ENCODE measurements at places on chromosomes 16 and 17.

- no peak for DNase-seq
Observed at GRCh38 chr17:33220036-33220435, 73.1 kb downstream of the ASIC2 start.

DNA sequence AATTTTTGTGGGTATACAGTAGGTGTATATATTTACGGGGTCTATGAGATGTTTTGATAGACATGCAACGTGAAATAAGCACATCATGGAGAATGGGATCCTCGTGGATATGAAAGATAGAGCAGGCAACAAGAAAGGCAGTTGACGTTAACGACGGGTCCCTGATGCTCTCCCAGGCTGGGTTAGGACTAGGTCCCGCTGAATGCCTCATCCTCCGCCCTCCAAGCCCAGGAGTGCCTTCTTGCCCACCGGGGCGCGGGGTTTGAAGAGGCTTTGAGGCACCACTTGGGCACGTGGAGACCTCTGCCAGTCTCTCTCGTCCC, 9.5 kb upstream of the ZFP90 start:
- no peak for DNase-seq

DNA sequence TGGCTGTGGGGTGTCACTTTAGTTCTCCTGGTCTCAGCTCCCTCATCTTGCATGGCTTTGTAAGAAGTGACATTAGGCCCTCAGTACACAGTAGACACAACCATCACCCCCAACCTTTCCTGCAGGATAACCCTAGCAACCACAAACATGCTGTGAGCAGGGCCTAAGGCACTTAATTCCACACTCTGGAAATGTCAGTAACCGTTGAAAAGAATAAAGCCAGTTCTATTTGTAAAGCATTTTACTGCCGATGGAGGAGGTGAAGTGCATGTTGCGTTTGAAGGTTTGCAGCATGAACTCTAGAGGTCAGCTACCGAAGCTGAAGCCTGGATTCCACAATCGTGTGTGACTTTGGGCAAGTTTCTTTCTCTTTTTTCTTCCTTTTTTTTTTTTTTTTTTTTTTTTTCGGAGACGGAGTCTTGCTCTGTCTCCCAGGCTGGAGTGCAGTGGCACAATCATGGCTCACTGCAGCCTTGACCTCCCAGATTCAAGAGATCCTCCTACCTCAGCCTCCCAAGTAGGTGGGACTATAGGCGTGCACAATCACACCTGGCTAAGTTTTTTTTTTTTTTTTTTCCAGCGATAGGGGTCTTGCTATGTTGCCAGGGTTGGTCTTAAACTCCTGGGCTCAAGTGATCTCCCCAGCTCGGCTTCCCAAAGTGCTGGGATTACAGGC, 26.1 kb upstream of the TOB1 start:
- DNase-seq, result no peak

DNA sequence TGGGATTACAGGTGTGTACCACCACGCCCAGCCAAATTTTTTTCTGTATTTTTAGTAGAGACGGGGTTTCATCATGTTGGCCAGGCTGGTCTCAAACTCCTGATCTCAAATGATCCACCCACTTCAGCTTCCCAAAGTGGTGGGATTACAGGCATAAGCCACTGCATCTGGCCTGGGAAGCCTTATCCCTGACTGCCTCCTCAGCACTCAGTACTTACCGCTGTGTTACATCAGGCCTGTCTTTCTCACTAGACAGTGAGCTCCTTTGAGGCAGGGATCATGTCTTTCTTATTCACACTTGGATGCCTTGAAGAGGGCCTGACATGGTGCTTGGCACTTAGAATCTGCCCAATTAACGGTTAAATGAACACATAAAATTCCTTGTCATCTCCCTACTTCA, 56.3 kb upstream of the MTMR4 start:
- no peak for DNase-seq

- no peak for DNase-seq
Observed at GRCh38 chr17:12554251-12554650, 111.4 kb upstream of the MYOCD start.

DNA sequence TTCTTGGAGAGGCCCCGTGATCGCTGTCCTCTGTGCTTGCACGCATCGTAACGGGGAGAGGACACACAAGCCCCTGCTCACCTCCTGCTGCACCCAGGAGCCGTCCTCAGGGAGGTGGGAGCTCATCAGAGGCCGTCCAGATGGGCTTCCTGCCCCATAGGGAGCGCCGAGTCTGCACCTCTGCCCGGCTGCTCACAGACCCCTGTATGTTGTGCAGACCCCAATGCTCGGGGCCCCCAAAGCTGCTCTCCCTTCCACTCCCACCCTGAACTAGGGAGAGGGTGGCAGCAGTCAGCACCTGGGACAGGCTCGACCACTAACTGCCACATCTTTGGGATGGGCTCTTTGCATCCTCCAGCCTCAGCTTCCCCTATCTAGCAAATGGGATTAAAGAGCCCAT, 4.4 kb upstream of the ZNF469 start:
- DNase-seq, result no peak

DNA sequence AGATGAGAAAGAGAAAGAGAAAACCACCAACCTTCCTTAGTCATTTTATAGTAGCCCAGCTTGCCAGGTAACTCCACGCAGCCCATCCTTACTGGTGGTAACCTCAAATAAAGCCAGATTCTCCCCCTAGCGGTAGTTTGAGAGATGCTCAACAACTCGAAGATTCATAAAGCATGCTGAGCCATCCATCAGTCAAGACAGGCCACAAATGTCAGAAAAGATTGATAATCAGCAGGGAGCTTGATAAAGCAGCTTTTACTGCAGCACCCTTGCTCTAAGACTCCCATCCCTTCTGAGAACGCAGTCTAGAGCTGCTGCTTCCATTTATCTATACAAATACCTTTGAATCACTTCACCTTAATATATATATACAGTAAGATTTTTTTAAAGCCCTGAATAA, 451.5 kb upstream of the HSBP1 start:
- no peak for DNase-seq

GRCh38 chr16:68416057-68417046, 32.0 kb downstream of the SMPD3 start:
- no peak for DNase-seq

GRCh38 chr16:66996983-66997358, 8.6 kb downstream of the CES4A start:
- DNase-seq, result no peak

DNA sequence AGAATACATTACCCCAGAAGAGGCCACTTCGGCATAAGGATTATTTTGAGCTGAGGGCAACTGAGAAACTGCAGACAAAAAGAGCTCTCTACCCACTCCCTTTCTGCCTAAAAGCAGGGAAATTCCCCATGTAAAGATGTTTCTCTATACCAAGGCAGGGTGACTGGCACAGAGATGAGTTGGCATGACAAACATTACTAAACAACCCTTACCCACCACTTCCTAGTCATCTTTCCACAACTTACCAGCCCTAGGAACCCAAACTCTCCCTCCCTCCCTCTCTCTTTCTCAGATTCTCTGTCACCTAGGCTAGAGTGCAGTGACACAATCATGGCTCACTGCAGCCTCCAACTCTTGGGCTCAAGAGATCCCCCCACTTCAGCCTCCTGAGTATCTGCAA, 68.6 kb downstream of the EMP2 start:
- DNase-seq, result no peak

- no peak for DNase-seq
Observed at GRCh38 chr16:50718061-50718760, 23.7 kb upstream of the CYLD start.

DNA sequence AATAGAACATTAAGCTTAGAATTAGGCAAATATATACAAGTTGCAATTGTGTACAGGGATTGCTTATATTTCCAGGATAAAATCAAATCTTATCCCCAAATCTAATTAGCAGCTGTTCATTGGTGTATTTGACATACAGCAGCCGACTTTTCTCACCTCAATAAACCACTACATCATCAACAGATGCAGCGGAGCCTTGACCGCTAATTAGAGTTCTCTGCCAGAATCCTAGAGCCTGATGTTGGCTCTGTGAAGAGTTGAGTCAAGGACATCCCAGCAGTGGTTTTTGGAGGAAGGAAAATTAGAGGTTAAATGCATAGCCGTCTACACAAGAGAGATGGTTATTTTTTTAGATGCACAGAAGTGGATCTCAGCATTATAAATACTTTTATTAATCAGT, 221.9 kb upstream of the CACNG5 start:
- DNase-seq, result no peak

DNA sequence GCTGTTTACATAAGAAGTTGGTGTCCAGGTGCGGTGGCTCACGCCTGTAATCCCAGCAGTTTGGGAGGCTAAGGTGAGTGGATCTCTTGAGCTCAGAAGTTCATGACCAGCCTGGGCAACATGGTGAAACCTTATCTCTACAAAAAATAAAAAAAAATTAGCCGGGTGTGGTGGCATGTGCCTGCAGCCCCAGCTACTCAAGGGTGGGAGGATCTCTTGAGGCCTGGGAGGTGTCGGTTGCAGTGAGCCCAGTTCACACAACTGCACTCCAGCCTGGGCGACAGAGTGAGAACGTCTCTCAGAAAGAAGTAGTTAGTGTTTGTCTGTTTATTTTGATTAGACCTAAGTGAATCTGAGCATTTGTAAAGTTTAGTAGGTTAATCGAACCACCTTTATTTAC, 12.8 kb downstream of the DDX19A start:
- no peak for DNase-seq

DNA sequence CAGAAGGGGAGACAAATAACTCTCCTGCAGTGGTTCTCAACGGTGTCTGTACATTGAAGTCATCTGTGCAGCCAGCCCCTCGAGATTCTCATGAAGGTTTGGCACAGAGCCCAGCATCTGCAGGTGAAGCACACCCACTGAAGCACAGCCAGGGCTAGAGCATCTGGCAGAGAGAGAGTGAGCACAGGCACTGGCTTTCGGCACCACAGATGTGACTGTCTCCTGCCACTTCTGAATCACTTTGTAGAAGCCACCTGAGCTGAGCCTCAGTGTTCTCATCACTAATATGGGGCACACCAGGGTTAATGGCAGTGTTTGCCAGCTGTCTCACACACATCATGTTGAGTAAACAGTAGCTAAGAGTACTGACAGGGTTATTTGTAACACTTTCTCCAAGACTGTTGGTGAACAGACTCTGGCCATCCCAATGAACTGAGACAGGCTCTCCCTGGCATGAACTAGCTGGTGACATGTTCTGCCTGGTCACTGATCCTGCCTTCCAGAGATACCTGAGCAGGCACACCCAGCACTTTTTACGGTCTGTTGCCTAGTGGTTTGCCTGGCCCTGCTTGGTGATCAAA, 10.9 kb downstream of the HSPB9 start:
- DNase-seq, result no peak

DNA sequence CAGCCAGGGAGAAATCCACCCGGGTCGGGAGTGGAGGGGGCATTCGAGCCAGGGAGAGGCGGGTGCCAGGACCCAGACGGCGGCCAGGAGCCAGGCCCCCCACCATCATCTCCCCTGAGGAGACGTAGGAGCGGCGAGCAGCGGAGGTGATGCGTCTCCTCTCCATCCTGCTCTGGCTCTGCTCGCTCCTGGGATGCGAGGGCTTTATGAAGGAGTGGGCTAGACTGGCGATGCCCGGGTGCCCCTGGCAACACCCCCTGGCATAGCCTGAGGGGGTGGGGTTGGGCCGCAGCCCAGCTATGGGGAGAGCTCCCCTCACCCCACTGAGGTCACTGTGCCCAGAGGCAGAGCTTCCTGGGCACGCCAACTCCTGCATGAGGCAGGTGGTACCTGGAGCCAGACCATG, at the start of gene GFAP:
GFAP (minus strand) TSS at position 180 of the 406 bp plus-strand sequence; CDS start at position 166, 14 bp downstream.
- DNase-seq, result no peak

- no peak for DNase-seq
Observed at GRCh38 chr16:76947749-76948148, 243.2 kb upstream of the MON1B start.

- DNase-seq, result no peak
Observed at GRCh38 chr17:76930107-76930506, 61.9 kb downstream of the MGAT5B start.

DNA sequence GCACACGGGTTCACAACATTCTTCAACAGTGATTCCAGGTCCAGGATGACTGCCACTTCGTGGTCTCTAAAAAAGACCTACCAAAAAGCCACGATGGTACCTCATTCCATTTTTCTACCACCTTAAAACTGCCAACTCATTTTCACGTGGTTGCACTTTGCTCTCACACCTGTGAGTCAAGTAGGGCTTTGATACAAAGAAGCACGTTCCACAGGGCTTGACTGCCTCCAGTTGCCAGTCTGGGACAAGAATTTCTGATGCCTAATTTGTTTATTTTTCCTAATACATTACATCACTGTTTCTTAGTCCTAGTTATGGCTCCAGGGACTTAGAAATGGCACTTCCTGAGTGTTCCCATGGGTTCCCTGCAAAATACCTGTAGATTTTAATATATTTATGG, 911.6 kb upstream of the EEF2KMT start:
- DNase-seq, result no peak

- DNase-seq, result no peak
Observed at GRCh38 chr16:72959301-72959996, 88.5 kb downstream of the ZFHX3 start.

DNA sequence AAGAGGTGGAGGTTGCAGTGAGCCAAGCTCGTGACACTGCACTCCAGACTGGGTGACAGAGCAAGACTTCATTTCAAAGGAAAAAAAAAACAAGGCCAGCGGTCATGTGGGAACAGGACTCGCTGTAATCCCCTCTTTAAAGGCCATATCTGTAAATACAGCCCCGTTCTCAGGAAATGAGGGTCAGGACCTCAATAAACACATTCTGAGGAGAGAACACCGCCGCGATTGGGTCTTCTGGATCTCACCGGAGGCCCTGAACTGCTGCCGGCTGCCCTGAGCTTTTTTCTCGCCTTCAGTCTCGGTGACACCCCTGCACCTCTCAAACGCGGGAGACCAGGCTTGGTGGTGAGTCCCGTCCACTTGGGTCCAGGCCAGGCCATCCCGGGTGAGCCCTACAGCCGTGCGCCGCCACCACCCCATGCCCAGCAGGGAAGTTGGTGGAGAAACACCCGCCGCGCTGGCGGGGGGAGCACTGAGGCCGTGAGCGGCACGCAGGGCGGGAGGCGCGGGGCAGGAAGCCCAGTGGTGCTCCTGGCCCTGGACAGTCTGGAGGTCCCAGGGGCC, 28.4 kb downstream of the SLC25A10 start:
- no peak for DNase-seq

Data from NK-92 treated with Interleukin-12 subunit alpha and Interleukin-12 subunit beta, amount 100 ng/mL, for 24 hours (cell line).